ENCODE measurements at places on chromosomes 13 and 19.

- DNase-seq, result no peak
Observed at GRCh38 chr13:31530922-31531321, 208.4 kb upstream of the RXFP2 start.

DNA sequence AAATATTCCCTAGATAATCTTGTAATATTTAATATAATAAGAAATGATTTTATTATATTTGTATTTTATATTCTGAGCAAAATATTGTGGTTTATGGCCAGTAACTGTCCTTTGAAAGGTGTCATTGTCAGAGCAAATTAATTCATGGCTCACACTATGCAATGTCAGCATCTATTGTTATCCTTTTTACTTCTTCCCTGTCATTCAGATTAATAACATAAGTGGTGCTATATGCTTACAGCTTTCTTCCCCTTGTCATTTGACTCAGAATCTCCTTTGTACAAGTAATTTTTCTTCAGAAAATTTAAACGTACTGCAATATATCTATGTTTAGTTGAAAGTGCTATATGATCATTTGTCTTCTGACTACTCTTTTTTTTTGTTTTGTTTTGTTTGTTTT is 1738.2 kb upstream of the MIR17HG start:
- no peak for DNase-seq

- no peak for DNase-seq
Observed at GRCh38 chr19:19423322-19423721, 17.8 kb downstream of the GATAD2A start.

DNA sequence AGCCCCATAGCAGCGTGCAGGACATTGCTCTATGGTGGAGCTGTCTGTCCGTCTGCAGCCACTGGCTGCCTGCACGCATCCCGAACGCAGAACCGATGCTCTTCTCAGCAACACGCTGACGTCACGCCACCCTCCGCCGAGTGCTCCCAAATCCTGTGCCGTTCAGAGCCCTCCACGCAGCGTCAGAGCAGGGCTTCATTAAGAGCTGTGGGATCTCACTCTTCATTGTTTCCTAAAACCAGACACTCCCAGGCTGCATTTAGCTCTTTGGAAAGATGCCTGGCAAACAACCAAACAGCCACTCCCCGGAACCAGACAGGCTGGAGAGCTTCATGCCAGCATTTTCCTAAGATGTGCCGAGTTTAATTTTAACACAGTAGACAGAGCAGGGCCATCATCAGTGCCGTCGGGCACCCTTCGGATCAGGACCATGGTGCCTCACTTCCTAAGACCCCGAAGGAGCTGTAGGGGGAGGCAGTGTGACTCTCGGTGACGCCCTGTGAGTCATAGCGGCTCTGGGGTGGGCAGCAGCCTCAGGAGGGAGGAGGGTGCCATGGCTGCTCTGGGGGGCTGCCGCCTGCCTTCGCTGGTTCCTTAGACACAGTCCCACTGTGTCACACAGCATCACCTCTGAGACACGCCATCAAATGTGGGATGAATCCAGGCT is 131.5 kb upstream of the MCF2L start:
- DNase-seq, result no peak

GRCh38 chr19:39126312-39127187 is 964 bp downstream of the PAK4 start:
- no peak for DNase-seq

DNA sequence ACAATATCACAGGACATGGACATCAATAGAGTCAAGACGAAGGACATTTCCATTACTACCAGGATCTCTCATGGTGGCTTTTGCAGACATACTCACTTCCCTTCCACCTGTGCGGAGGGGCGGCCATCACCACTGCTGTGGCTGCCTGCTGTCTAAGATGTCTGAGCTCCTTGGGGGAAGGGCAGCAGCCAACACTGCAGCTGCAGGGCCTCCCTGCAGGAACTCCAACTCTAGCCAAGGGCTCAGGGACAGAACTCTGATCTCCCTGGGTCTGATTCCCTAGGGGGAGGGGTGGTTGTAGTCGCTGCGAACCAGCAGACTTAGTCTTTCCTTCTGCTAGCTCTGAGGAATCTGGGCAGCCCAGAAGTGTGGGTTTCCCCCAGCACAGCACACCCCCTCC is 78.9 kb upstream of the ANKRD10 start:
- no peak for DNase-seq

DNA sequence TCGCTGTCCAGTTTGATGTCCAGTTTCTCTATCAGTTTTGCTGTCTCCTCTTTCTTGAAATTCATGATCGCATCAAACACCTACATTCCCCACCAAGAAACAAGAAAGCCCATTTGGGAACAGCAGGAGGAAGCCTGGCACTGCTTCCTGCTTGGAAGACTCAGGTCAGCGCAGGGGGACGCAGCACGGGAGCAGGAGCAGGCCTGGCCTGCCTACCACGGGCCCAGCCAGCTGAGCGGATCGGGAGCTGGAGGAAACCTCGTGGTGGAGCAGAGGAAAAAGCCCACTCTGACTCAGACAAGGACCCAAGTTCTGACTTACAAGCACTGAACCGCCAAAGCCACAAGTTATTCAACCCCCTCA is 3.9 kb downstream of the EEF2 start:
- no peak for DNase-seq

GRCh38 chr13:37348916-37349643 is 243.6 kb upstream of the CSNK1A1L start:
- no peak for DNase-seq

- DNase-seq, result no peak
Observed at GRCh38 chr13:38366954-38367645, 17.4 kb downstream of the UFM1 start.

- no peak for DNase-seq
Observed at GRCh38 chr13:104625201-104625600, 1559.0 kb upstream of the SLC10A2 start.
